ENCODE measurements at places on chromosomes 5 and 9.

DNA sequence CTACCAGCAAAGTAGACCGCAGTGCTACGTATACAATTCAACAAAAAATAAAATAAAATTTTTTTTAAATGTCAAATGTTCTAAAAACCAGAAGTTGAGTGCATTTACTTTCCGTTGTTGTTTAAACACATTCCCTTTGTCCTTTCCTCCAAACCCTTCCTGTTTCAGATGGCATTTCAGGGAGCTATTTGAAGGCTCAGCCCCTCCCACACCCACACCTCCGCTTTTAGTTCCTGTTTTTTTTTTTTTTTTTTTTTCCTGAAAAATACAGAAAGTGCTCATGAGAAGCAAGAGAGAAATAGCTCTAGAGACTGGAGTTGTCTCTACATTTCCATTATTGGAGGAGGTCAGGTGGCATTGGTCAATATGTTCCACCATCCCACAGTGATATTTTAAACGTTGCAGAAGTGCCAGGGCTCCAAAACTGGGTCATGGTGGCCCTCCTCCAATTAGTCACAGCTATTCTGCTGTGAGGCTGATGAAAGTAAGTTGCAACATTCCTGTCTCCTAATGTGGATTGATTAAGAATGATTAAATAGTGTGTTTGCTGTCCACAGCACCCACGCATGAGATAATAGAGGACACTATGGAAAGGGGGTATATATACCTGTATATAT is 106.9 kb downstream of the GABRG2 start:
- DNase-seq: no peak

GRCh38 chr9:137638680-137639079 is 19.9 kb downstream of the EHMT1 start:
- DNase-seq: no peak

GRCh38 chr9:76567086-76567485 is 108.1 kb downstream of the GCNT1 start:
- DNase-seq: no peak

GRCh38 chr5:96228408-96228807 is 204.6 kb downstream of the PCSK1 start:
- peak; percentile 70 for DNase-seq

- DNase-seq: no peak
These were observed 130.2 kb upstream of the IRX4 start for GRCh38 chr5:2012885-2013284.
